ENCODE measurements at places on chromosomes 16 and 17. TPM values are rescaled to one million over a fixed set of nuclear protein-coding genes. Genes with fewer than 3 reads are reported as not detected.

The ARHGDIG gene
- total RNA-seq: not detected

- DNase-seq: peak; percentile 86
Observed at GRCh38 chr16:54931120-54932014, 702 bp downstream of the IRX5 start.

DNA sequence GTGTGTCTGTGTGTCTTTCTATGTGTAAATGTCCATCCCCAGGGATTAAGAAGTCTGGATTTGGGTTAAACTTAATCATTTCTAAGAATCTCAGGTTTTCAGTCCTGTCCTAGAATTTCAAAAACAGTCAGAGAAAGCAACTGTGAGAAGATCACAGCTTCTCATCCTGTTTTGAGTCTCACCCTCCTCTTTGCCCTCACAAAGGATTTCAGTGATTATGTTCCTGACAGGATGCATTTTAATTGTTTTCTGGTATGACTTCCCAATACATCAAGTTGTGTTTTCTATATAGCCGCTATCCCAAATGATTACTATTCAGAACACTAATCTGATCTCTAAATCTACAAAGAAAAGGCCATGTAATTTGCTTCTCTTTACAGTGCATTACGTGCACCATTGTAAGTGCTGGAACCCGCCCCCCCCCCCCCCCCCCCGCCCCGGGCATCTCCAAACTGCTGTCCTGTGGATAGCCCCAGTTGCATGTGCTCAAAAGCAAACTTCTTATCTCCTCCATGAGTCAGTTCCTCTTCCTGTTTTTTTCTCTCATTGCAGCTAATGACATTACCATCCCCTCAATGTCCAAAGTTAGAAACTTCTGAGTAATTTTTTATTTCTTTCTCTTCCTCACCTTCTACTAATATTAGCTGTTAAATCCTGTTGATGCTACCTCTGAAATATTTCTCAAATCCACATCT, 73.9 kb downstream of the CDH13 start:
- DNase-seq: no peak

DNA sequence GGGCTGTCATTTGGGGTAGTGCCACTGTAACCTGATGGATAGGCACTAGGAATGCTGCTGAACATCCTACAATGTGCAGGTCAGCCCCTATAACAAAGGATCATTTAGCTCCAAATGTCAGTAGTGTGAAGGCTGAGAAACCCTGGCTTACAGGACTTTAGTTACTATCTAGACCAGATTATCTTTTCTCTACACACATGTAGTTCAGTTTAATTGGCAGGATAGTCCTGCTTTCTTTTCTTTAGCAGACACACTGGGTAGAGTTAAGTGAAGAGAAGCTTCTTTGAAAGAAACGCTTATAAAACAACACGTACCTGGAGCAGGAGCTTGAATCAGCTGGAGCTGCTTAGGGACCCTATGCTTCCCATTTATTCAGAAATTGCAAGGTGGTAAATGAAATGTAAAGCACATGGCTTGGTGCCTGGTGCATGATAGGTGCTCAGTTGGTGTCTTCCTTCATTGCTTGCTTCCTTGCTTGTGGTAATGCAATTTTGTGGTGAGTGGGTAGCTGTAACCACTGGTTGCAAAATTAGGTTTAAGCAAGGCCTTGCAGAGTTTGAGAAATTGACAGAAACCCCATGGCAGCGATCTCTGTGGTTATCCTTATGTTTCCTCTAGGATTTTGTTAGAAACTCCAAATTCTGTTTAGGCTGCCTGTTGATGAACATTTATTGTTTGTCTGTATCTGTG, 9.4 kb downstream of the METTL9 start:
- DNase-seq: no peak

DNA sequence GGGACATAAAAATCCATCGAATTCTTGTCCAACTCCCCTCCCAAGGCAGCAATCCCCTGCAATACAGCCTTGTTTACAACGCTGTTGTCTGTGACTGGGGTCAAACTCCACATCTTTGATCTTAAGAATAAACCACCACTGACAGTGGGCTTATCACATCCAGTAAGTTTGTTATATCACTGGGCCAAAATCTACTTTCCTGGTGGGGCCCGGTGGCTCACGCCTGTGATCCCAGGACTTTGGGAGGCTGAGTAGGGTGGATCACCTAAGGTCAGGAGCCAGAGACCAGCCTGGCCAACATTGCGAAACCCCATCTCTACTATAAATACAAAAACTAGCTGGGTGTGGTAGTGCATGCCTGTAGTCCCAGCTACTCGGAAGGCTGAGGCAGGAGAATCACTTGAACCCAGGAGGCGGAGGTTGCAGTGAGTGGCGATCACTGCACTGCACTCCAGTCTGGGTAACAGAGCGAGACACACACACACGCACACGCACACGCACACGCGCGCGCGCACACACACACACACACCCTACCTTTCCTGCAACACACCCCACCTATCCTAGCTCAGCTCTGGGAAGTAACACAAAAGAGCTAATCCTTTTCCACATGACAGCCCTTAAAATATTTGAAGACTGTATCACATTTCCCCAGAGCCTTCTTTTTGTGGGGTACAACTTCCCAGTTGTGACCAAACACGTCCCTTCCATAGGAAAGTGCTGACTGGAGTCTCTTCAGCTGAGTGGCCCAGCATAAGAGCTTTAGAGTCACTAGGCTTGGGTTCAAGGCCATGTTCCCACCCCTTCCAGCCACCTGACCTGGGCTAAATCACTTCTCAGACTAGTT, 20.9 kb upstream of the ABCC1 start:
- no peak for DNase-seq

DNA sequence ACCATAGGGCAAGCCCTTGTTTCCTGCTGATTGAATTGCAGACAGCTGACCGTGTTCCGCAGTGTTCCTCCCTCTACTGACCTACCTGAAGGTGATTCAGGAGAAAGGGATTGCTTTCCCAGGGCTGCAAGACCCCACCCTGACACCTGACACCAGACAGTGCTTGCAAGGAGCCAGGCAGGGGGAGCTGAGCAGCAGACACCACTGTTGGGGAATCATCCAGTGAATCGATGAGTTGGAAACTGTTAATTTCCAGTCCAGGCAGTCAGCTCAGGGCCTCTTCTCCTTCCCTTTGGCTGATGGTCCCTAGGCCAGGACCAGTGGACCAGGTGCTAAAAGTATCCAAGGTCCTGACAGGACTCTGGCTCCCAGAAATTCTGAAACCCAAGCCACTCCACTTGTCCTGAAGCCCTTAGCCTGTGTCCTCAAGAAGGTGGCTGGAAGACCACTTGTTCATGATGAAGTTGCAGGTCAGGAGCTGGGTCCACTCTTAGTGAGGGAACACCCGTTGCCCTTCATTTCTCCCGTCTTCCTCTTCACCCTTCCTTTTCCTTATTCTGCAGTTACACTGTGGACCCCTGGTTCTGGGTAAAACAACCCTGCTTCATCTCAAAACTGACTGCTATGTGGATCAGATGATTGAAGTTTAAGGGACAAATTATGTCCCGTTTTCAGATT, 9.5 kb upstream of the UNK start:
- no peak for DNase-seq

DNA sequence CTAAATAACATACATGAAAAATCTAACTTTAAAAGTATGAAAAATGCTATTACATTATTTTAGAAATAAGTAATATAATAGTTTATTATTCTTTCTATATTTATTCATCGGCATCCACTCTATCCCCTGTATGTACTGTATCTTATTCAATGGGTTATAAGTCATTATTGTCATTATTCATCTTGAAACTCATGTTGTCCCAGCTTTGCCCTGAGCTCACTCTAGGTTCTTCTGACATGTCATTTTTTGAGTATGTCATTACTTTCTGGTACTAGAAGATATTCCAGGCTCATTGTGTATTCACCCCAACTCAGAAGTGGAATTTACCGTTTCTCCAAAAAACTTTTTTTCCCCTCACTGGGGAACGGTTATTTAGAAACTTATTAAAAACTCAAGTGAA, 53.0 kb upstream of the MNT start:
- DNase-seq: no peak

DNA sequence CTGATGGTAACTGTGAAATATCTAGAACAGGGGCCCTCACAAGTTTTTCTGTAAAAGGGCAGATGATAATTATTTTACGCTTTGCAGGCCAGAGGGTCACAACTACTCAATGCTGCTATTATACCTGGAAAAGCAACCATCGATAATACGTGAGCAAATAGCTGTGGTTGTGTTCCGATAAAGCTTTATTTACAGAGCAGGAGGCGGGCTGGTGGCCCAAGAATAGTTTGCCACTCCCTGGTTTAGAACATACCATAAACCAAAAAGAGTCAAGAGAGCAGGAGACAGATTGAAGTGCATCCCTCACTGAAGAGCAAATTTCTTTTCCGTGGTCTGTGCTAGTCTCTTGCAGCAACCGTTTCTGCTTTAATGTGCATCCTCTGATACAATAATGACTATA, 77.9 kb upstream of the DYNLRB2 start:
- no peak for DNase-seq

- no peak for DNase-seq
Observed at GRCh38 chr16:50121278-50121677, 31.8 kb upstream of the TENT4B start.

DNA sequence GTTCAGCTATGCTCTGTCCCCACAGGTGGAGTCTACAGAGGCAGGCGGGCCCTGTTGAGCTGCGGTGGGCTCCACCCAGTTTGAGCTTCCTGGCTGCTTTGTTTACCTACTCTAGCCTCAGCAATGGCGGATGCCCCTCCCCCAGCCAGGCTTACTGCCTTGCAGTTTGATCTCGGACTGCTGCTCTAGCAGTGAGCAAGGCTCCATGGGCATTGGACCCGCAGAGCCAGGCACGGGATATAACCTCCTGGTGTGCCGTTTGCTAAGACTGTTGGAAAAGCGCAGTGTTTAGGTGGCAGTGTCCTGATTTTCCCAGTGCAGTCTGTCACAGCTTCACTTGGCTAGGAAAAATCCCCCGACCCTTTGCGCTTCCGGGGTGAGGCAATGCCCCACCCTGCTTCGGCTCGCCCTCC, 89.1 kb downstream of the BCAS3 start:
- no peak for DNase-seq

DNA sequence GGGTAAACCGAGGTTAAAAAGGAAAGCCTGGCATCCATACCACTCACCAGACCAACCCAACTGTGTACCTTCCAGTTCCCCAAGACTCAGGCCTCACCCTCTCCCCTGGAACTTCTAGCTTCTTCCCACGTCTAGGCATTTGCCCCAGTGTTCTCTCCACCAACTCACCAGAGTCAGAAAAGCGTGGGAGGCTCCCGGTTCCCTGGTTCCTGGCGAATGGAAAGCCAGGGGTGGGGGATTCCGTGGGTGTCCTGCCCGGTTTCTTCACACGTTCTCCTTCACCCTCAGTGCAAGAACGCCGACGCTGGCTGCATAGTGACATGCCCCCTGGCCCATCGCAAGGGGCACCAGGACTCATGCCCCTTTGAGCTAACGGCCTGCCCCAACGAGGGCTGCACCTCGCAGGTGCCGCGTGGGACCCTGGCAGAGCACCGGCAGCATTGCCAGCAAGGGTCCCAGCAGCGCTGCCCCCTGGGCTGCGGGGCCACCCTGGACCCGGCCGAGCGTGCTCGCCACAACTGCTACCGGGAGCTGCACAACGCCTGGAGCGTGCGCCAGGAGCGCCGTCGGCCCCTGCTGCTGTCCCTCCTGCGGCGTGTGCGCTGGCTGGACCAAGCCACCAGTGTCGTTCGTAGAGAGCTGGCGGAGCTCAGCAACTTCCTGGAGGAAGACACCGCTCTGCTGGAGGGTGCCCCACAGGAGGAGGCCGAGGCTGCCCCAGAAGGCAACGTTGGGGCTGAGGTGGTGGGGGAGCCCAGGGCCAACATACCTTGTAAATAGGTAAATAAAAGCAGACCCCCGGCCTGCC, 1.7 kb downstream of the RNF151 start:
- DNase-seq: no peak

All from osteocyte (in vitro differentiated cells).